Esophagus squamous epithelium (tissue), 5 donors: ENCODE measurements at places on chromosomes 7 and 10.

DNA sequence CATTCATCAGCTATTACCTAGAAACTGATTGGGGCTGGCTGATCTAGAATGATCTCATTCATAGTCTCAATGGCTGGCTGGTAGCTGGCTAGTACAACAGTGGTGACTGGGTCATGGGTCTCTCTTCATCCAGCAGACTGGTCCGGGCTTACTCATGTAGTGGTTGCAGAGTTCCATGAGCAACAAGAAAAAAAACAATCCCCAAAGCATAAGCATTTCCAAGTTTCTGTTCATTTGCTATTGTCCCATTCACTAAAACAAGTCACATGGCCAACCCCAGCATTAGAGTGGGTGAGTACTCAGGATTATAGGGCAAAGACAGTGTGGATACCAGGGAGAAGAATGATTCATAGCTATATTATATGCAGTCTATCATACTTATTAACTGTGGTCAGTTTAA lies 85.2 kb upstream of the SEMA3C start:
- DNase-seq, result no peak

GRCh38 chr10:131617113-131617858 lies 283.5 kb upstream of the PPP2R2D start:
- no peak for DNase-seq

- DNase-seq, result no peak
Measured at GRCh38 chr10:2610946-2611345, 456.4 kb upstream of the PFKP start.

GRCh38 chr10:76333326-76333725 lies 901.9 kb downstream of the LRMDA start:
- no peak for DNase-seq

DNA sequence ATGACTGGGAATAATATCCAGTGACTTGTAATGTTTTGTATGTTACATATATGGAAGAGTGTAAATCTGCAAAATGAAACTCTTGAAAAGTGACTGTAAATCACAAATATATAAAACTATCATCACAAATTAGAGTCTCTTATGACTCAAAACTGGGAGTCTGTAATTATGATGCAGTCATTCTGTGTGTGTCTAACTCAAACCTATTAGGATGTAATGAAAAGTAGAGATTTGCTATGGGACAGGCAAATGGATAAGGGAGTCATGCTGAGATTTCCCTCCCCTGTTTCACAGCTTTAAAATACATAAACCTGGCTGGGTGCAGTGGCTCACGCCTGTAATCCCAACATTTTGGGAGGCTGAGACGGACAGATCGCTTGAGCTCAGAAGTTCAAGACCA lies 8.6 kb upstream of the HKDC1 start:
- DNase-seq, result no peak

- no peak for DNase-seq
Measured at GRCh38 chr7:158272509-158273137, 315.0 kb downstream of the PTPRN2 start.

- DNase-seq, result no peak
Measured at GRCh38 chr7:46071076-46071475, 150.0 kb upstream of the IGFBP3 start.

GRCh38 chr7:90597563-90598253 lies 1.6 kb downstream of the CDK14 start:
- DNase-seq, result no peak

DNA sequence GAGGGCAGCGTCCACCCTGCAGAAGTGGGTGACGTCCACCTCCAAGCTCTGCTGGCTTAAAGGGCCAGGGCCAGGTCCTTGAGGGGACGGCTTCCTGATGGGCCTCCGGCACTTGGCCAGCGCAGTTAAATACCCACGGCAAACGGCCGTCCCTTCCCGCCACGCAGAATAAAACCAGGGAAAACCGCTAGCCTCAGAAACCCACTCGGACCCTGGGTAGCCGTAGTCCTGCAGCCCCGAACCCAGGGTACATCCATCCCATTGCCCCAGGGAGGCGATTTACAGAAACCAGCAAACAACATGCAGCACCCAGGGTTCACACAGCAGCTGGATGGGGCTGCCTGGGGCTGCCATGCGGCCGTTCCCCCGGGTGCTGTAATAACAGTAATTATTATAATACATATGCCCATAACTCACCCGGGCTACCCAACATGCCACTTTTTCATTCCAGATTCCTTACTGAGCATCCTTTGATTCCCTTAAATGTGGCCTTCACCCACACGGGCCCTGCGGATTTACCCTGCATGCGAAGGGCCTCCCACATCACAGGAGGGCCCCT lies 81.5 kb upstream of the PDGFA start:
- DNase-seq, result no peak

GRCh38 chr10:18010050-18010449 lies 58.3 kb downstream of the SLC39A12 start:
- no peak for DNase-seq

GRCh38 chr7:91941450-91941849 lies 788 bp downstream of the AKAP9 start:
- DNase-seq, result no peak

DNA sequence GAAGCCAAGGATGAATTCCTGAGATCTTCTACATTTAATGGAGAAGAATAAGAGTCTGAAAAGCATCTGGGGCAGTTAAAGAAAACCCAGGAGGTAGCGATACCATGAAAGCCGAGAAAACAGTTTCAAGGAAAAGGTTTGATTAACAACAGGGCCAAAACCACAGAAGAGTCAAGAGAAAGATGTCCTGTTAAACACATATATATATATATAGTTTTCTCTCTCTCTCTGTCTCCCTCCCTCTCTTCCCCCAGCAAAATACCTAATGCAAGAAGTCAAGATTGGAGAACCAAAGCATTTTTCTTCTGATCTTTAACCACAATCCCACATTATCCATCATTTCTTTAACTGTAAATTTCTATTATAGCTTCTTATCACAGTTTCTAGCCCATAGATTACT lies 261.4 kb downstream of the SNX13 start:
- DNase-seq, result no peak

DNA sequence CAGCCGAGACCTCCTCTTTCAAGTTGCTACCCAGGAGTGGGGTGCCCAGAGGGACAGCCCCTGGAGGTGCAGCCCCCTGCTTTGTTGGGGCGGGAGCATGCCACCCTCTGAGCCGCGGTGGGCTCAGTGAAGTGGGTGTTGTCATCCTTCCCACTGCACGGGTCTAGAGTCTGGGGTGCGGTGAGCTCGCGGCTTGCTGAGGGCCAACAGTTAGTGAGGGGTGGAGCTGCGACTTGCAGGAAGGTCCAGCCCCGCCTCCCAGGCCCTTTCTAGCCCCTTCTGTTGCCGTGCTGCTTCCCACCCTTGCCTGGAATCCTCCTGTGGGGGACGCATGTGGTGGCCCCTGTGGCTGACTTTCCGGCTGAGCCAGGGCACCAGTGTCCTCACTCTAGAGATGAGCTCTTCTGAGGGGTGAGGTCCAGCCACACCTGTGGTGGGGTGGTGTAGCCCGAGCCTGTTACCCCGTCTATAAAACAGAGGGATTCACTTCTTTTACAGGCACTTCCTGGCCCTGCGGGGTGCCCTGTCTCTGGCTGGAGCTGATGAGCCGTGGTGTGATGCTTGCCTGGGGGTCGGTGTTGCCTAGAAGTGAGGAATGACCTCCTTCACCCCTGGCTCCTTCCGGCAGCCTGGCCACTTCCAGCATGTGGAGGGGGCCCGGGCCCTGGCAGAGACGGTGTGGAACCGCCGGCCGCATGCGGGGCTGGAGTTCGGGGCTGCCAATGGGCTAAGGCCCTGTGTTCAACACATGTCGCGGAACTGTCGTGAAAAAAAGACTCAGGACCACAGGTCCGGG lies 127.9 kb downstream of the FAM53B start:
- no peak for DNase-seq

- no peak for DNase-seq
Measured at GRCh38 chr7:6384327-6384726, 63.4 kb downstream of the DAGLB start.

- DNase-seq, result no peak
Measured at GRCh38 chr10:35388197-35388596, 51.9 kb downstream of the CCNY start.

GRCh38 chr7:116998567-116999175 lies 45.4 kb downstream of the ST7 start:
- DNase-seq, result no peak

DNA sequence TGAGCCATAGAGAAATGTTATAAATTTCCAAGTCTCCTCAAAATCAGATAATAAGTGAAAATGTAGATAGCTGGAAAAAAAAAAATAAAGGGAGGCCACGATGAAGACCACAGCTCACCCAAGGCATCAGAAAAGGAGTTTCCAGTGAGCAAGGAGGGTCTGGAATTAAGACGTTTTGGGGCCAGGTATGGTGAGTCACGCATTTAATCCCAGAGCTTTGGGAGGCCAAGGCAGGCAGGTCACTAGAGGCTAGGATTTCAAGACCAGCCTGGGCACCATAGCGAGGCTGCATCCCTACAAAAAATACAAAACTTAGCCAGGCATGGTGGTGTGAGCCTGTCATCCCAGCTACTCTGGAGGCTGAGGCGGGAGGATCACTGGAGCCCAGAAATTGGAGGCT lies 65.5 kb downstream of the ASB13 start:
- DNase-seq, result no peak

DNA sequence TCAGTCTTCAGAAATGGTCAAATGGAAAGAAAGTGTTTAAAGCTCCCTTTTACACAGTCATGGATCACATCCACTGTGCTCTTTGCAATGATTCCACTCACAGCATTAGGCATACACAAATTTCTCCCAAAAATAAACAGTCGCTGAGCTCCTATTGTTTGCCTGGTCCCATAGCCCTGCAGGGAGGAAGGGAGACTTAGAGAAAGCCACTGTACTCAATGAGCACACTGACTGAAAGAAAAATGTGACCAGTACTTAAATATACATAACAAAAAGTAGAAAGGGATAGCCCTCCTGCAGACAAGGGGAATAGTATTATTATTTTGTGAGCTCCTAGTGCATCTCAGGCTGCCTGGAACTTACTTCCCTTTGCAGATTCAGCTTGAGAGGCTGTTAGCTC lies 853.2 kb downstream of the GRID1 start:
- no peak for DNase-seq

GRCh38 chr10:110863956-110864355 lies 7.8 kb upstream of the PDCD4 start:
- DNase-seq, result no peak

GRCh38 chr7:12570534-12571461 lies at the start of gene SCIN:
TSS of gene SCIN (plus strand) at chr7:12570720. CDS start at chr7:12570787, 67 bp downstream.
- DNase-seq, result no peak

- DNase-seq, result no peak
Measured at GRCh38 chr10:20254078-20254477, 437.8 kb downstream of the PLXDC2 start.

GRCh38 chr10:71075759-71076472 lies 136.5 kb upstream of the UNC5B start:
- no peak for DNase-seq

GRCh38 chr10:16466001-16466400 lies 29.2 kb downstream of the PTER start:
- DNase-seq, result no peak

DNA sequence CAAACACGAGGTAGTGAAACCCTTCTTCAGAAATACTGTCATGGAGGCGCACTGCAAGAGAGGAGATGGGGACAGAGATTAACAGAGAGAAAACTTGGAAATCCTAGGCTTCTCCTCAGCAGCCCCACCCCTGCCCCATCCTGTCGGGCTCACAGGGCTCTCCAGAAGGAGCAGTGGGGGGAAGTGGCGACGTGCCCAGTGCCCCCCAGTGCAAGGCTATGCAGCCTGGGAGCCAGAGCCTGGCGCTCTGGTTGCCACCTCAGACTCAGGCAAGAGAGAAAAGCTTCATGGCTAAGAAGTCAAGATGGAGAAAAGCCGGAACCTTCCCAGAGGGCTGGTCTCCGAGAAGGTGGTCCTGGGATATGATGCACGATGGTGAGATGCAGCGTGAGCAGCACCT lies 21.2 kb downstream of the CAMK2G start:
- no peak for DNase-seq
